HuH-7.5 (cell line): ENCODE measurements at places on chromosomes 2 and 18.

- DNase-seq, result no peak
Observed at GRCh38 chr2:133425612-133426011, 142.7 kb downstream of the NCKAP5 start.

DNA sequence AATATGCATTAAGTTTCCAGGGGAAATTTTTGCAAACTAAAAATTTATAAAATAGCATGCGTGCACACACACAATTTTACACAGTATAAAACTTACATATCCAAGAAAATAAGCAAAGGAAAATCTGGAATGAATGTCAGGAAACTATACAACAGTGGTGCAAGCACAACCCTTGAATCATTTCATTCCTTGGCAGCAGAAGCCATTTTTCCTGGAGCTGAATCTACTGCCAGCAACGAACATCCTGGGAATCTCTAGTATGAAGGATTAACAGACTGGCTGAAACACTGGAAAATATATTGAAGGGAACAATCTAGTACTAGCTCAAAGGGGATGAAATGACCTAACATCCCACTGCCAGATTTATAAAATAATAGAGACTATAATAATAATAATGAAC is 235.3 kb downstream of the DYM start:
- no peak for DNase-seq

- no peak for DNase-seq
Observed at GRCh38 chr2:58896638-58897037, 655.5 kb upstream of the FANCL start.

- no peak for DNase-seq
Observed at GRCh38 chr2:188478724-188479123, 187.1 kb downstream of the GULP1 start.

DNA sequence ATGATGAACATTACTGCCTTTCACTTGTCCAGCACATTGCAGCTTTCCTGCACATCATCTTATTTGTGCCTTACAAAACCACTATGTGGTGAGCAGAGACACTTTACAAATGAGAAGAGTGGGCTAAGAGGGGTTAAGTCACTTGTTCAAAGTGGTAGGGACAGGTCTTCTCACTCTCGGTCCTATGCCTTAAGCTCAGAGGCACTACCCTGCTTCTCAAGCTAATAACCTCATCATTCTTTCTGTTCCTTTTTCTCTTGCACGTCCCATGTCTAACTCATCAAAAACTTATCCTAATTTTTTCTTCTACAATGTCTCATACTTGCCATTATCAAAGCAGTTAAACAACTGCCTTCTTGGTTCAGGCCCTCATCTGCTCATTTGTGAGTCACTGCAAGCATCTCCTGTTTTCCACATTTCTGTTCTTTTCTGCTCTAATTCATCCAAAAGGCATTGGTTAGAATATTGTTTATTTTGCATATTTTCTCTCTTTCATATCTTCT is 21.9 kb upstream of the NCOA1 start:
- no peak for DNase-seq
